SHP77 treated with DMSO at 0.1 percent for 48 hours (cell line): ENCODE measurements at places on chromosomes 4 and X.

GRCh38 chr4:91116861-91117260 lies 989.7 kb downstream of the CCSER1 start:
- no peak for DNase-seq

- no peak for DNase-seq
These were observed 315.3 kb upstream of the HS3ST1 start for GRCh38 chr4:11743976-11744375.

- DNase-seq, result no peak
These were observed 52.6 kb downstream of the RGS12 start for GRCh38 chr4:3345384-3345783.

DNA sequence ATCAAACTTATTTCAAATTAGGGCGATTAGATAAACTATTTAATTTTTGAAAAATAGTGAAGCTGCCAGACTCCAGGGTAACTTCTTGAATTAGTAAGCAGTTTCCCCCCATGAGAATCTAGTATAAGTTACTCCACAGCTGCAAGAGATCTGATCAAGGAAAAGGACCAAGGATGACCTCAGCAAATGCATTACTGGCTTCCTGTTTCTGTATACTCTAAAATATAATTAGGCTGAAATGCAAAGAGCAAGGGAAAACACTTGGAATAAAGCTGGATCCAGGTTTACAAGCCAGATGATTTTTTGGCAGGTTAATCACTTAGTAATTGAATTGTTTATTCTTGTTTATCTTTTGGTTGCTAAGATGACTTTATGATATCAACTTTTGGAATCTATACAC lies 13.4 kb upstream of the P2RY10 start:
- DNase-seq, result no peak

DNA sequence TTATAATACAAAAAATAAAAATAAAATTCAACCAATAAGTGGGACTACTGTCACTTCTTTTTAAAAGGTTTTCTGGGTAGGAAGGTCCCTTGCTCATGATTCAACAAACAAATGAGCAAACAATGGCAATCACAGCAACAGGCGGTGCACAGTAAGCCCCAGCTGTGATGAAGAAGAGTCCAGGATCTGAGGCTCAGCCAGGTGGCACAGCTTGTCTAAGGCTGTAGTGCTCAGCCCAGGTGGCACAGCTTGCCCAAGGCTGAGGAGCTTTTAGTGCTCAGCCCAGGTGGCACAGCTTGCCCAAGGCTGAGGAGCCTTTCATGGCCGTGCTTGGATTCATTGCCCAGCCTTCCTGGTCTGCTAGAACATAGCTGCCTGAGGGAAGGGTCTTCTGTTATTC lies 75.0 kb downstream of the ZFYVE28 start:
- no peak for DNase-seq

DNA sequence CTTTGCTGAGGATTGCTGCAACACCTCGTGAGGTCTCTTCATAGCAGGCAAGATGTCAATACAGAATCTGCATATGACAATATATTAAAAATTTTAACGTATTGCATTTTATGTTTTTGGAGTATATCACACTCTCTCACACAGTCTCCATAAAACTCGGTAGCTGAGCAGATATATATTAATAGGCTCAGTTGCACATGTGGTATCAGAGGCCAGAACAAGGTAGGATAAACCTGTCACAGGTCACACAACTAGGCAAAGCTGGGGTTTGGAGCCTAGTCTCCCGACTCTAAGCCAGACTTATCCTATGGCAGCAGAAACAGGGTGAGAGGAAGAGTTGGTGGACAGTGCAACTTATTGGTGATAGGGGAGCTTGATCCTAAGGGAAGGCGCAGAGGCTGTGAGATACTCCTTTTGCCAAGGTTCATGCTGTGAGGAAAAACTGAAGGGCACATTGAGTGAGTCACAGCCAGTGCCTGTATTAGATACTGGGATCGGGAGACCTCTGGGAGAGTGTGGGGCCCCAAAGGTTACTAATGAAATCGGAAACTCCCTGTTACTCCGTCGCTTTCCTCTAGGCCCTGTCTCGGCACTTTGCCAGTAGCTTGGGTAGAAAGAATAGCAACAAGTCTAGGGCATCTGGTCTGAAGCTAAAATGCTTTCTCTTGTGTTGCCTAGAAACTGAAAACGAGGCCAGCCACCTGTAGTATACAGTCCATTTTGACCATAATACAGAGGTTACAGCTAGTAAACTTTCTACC lies 195.7 kb downstream of the ARHGAP10 start:
- DNase-seq, result no peak

DNA sequence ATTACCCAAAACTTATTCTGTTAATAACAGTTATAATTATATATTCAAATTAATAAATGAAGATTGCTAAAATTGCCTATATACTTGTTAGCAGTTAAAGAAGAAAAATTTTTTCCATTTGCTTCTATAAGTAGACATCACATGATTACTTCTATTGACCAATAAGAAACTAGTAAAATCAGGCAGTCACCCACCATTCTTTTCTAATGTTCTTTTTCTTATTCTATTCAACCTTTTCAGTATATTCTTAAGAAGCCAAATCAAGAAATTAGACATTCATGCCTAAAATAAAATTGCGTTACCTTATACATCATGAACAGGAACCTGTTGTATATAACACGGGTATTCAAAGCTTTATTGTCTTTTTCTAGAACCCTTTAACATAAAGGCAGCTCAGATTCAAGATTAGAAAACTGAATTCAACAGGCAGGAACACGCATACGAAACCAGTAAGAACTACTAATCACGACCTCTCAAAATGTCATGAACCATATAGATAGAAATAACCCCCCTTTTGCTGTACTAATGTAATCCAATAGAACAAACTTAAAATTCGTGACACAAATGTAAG lies 568.1 kb upstream of the DIPK2B start:
- no peak for DNase-seq

- DNase-seq, result no peak
These were observed 299.2 kb downstream of the IDS start for GRCh38 chrX:149205937-149206336.

GRCh38 chrX:15672881-15673280 lies 8.3 kb upstream of the CLTRN start:
- no peak for DNase-seq

GRCh38 chr4:36351082-36351666 lies 69.8 kb downstream of the DTHD1 start:
- no peak for DNase-seq

DNA sequence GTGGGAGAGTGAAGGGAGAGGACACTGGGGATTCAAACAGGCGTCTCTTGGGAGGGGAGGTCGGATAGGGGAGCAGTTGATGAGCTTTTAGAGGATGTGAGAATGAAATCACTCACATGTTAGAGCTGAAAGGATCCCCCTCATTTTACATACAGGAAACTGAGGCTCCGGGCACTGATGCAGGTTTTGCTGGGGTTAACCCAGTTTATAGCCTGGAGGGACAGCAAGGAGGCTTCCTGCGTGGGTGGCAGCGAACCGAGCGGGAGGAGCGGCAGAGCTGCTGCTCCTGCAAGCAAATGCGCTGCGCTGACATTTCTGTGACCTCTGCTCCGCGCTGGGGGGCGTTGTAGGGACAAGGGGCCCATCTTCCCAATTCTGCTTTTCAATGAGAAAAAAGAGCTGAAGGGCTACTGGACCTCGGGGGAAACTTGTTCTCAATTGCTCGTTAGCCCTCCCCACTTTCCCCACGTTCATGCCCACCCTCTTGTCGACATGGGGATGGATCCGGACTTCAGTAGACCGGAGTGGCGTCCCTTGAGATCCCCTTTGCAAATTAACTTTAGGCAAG lies 1.2 kb upstream of the NEUROG2 start:
- DNase-seq, result no peak

DNA sequence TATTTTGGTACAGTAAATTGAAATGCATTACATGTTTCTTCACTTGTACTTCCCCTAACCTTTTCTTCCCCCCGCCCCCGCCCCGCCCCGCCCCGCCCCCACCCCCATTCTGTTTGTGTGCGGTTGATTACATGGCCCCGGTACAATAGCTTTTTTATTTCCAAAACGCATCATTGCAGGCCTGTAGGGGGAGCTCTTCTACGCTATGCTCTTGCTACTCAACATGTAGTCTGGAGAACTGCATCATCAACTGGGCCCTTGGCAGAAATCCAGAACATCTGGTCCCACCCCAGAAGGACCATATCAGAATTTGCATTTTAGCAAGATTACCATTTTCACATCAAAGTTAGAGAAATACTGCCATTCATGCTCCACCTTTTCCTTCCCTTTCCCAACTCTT lies 333.3 kb upstream of the DDX53 start:
- DNase-seq, result peak; percentile 4

- no peak for DNase-seq
These were observed 76.3 kb downstream of the RBPJ start for GRCh38 chr4:26397086-26397485.

DNA sequence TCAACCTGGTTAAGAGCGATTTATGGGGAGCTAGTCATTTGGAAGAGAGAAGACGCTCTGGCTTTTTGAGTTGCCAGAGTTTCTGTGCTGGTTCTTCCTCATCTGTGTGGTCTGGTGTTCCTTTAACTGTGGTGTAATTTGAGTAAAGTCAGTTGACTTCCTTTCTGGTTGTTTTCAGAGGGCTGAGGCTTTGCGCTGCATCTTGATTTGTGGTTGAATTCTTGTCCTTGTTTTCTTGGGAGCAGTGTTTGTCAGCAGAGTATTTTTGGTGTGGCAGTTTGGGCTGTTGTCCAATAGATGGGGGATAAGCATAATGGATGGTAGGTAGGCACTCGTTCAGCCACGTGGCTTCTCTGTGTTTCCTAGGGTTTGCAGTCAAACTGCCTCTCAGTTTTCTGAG lies 2143.2 kb upstream of the TENM3 start:
- no peak for DNase-seq

GRCh38 chrX:31981546-31982062 lies 909.8 kb upstream of the FTHL17 start:
- DNase-seq, result no peak

- DNase-seq, result no peak
These were observed 4.3 kb downstream of the ARHGAP4 start for GRCh38 chrX:153921511-153922446.

GRCh38 chrX:140440876-140441275 lies 64.0 kb downstream of the SOX3 start:
- no peak for DNase-seq

GRCh38 chrX:2266445-2267349 lies 234.1 kb downstream of the DHRSX start:
- no peak for DNase-seq

GRCh38 chrX:136126371-136126770 lies 21.0 kb upstream of the FHL1 start:
- DNase-seq, result no peak

- no peak for DNase-seq
These were observed 778.4 kb upstream of the FRG1 start for GRCh38 chr4:189162073-189162789.

GRCh38 chrX:33808636-33809035 lies 323.5 kb downstream of the FAM47A start:
- no peak for DNase-seq

GRCh38 chr4:107497054-107497453 lies 223.0 kb downstream of the PAPSS1 start:
- no peak for DNase-seq

GRCh38 chr4:186096681-186097165 lies 7.8 kb upstream of the FAM149A start:
- no peak for DNase-seq

- DNase-seq, result no peak
These were observed 17.2 kb upstream of the FAT1 start for GRCh38 chr4:186740822-186741221.

DNA sequence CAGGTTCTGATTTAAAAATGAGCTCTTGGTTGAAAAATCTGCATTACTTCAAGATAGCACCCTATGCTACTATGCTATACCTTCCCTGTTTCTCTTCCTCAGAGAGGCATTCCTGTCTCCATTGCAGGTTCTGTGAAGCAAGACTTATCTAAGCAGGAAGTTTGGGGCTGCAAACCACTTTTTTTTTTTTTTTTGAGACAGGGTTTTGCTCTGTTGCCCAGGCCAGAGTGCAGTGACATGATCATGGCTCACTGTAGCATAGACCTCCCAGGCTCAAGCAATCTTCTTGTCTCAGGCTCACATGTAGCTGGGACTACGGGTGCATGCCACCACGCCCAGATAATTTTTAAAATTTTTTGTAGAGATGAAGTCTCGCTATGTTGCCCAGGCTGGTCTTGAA lies 4.0 kb upstream of the CCNG2 start:
- DNase-seq, result no peak

DNA sequence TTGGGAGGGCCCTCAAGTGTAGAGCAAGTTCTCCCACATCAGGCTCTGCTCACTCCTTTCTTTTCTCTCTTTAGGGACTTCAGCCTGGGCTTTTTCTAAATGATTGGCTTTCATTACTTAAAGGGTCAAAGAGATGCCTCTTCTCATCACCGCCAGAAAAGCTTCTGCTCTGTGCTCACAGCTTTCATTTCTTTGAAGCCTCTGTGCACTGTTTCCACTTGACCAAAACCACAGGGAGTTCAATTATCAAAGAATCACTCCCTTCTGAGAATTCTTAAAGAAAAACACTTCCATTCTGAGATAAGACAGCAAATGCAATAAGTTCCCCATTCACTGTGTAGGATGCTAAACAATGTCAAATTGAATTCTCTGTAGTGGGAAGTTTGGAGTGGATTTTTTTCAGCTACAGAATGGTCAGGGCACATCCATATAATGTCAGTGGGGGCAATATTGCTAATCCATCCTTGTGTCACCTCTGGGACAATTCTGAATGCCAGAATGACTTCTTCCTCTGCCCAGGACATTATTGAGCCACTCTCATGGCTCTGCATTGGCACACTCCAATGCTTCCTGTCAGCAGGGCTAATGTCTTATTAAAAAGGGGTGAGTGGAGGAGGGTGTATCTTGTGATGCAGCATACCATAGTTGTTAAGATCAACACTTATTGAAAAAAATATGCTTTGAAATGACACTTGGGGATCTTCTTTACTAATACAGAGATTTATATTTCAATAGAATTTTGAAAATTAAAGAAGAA lies 217.6 kb downstream of the SNCA start:
- no peak for DNase-seq

DNA sequence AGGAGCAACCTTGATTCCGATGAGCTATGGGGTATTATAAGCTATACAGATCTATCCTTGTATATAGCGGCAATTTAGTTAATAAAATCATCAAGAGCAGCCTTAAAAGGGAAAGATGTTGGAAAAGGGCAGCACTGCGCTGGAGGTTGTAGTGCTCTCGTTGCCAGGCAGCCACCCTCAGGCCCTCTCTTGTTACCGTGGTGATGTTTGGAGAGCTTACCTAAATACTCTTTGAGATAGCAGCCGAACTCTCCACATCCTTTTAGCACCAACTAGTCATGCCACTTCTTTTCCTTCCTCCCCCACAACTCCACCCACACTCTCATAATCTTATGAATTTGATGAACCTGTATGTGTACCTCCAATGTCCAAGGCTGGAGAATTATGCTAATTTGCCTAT lies 3.8 kb upstream of the RADX start:
- no peak for DNase-seq

DNA sequence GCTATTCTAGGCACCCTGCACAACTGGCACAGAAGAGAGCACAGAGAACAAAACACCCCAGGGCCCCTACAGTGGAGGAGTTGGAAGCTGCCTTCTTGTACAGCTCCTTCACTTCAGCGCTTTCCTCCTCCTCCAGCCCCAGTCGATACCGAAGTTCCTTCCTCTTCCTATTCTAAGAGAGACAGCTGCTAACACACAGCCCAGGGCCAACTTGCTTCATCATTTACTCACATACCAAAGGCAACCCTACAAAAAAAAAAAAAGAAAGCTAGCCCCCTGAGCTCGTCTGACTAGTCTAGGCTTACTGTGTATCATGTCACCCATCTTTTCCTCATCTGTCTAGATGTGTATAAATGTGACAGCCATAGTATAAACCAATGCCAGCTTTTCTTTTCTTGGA lies 64.5 kb downstream of the MID1 start:
- DNase-seq, result no peak

GRCh38 chr4:7121174-7121573 lies 53.3 kb upstream of the GRPEL1 start:
- DNase-seq, result no peak
